ENCODE measurements at places on chromosomes 3 and 15.

DNA sequence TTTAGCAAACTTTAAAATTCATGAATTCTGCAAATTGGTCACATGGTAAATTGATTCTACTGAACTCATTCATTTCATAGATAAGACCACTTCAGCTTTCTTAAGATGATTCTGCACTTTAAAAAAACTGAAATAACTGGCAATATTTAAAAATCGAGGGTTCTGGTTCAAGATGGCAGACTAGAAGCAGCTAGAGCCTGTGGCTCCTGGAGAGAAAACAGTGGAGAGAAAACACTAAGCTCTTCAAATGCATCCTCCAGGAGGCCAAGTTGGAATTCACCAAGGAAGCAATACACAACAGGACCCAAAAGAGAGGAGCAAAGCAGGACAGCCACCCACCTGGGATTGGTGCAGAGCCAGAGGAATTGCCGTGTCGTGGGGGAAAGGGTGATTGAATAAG lies 132.1 kb downstream of the SPATA16 start:
- no peak for DNase-seq

DNA sequence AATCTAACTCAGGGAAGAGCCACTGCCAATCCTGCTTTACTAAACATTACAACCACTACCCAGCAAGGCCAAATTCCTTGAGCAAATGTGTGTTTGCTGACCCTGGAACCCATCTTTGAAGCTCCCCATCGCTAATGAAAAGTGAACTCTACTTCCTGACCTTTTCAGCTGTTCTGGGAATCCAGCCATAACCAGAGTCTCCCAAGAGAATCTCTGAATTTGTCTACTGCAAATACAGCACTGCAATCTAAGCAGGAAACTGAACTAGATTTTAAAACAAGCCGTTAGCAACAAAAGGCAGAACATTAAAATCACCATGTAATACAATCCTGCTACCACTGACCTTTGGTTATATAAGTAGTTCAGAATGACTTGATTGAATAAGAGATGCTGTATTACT lies 309.2 kb downstream of the MAGI1 start:
- peak; percentile 46 for DNase-seq

DNA sequence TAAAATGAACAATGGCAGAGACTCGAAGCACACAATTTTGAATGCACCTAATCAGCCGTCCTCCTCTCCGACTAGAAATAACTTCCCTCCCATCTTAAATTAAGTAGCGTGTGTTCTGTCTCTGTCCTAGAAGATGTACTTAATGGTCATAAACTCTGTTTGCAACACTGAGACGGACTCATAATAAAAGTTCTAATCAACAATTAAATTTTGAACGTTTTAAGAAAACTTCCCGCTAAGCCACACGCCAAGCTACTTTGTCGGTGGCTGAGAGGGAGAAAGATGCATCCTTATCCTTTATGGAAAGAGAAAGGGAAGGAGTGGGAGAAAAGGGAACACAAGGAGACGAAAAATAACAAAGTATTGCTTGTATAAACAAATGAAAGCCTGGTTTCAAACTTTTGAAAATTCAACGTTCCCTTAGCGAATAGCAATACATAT lies 989 bp downstream of the GNB4 start:
- DNase-seq, result no peak

GRCh38 chr3:105497386-105497785 lies 130.7 kb downstream of the ALCAM start:
- no peak for DNase-seq

DNA sequence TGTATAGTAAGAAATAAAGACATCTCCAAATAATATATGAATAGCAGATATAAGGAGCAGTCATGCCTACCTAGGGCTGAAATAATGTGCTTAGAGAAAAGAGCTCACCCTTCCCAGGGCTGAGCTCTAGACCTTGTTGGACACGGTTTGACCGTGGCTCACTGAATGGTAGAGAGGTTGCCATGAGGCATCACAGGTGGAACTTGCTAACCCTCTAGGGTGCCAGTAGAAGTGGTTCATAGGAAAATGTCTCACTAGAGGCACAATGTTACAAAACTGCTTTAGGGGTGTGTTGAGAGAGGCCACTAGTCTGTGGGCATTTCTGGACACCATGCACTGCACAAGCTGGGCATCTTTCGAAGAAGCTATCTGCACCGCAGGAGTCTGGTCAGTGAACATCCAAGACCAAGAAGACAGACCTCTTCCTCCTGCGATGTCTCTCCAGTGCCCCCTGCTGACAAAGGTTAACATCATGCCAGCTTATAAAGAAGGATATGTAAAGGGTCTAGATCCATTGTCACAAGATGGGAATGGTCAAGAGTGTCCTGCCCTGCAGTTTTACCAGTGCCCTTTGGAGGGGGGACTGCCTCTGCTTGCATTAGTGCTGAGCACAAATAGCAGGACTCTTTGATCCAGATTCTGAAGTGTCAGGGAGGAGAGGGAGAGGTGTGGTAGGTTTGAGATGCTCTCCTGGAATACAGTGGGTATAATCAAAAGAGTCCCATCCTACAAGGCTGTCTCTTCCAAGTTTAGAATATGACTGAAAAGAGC lies 266.8 kb downstream of the ZNF385D start:
- DNase-seq, result peak; percentile 0

DNA sequence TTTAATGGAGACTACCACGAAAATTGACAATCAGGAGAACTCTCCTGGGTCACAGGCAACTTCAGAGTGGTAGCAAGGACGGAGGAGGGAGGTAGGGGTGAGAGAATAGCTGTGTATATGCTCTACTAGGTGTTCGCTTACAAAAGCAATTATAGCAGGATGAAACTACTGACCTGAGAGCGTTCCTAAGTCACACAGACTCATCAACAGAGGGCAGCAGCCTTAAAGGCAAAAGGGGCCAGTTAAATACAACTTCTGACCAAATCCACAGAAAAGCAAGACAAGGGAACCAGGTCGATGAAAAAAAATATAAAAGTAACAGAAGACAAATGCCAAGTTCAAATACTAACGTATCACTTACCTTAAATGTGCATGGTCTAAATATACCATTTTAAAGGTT lies 894.6 kb downstream of the PLOD2 start:
- no peak for DNase-seq

DNA sequence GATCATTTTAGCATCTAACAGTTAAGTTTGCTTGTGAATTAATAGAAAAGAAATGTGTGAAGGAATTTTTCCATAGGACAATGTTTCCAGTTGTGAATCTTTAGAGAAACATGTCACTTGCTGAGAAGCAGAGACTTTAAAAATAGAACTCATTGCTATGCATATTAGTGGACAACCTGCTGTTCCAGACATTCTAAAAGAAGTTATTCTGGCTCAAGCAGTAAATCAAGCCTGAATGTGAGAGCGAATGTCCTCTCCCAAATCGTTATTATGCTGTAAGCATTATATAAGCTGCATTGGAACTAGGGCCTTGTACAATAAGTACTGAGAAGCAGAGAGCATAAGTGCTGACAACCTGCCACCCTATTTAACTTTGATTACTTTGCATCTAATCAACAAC lies 990.9 kb downstream of the PLOD2 start:
- no peak for DNase-seq

DNA sequence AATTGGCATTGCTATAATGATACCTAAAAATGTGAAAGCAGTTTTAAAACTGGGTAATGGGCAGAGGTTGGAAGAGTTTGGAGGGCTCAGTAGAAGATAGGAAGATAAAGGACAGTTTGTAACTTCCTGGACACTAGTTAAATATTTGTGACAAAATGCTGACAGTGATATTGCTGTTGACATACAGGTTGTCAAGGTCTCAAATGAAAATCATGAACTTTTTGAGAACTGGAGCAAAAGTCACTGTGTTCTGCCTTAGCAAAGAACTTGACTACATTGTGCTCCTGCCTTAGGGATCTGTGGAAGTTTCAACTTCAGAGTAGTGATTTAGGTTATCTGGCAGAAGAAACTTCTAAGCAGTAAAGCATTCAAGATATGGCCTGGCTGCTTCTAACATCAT lies 113.7 kb upstream of the CD96 start:
- no peak for DNase-seq

DNA sequence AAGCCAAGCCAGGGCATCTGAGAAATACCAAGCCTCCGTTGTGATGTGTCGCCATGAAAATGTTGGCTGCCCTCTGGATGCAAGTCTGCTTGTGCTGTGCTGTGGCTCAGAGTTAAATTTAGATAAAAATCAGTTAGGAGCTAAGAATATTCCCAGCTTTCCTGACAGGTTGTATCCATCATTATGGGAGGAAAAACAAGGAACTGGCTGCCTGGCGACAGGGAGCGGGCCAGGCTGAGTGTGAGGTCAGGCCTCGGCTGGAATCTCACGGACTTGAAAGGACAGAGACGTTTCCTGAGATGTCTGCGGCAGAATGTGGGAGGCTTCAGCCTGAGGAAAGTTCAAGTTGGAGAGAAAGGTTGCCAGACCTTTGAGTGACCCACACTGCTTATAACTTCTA lies 213.8 kb downstream of the THSD4 start:
- no peak for DNase-seq

DNA sequence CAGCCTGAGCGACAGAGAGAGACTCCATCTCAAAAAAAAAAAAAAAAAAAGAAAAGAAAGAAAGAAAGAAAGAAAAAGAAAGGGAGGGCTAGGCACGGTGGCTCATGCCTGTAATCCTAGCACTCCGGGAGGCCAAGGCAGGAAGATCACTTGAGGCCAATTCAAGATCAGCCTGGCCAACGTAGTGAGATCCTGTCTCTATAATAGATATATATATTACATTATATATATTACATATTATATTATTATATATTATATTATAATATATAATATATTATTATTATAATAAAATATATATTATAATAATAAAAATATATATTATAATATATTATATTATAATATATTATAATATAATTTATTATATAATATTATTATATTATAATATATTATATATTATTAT lies 48.9 kb downstream of the PTPN9 start:
- no peak for DNase-seq

GRCh38 chr3:46953234-46954010 lies 23.1 kb downstream of the CCDC12 start:
- DNase-seq, result no peak

DNA sequence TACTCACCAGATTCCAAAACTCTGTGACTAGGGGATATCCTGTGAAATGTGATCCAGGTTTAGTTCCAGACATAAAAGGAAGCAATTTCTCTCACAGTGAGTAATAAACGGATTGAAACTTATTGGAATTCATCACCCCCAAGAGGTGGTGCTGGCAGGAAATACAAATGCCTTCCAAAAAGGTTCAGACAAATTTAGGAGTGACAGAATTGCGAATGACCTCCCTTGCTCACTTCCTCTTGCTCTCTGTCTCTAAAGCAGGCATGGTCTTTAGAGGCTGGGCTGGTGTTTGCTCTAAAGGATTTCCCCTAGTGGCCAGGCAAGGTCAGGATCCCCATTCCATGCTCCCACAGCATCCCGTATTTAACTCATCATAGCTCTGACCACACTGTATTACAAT lies 449.4 kb upstream of the PPP2R3A start:
- DNase-seq, result no peak

- DNase-seq, result no peak
Observed at GRCh38 chr15:48202068-48202467, 4.0 kb upstream of the SLC12A1 start.

- no peak for DNase-seq
Observed at GRCh38 chr3:186986406-186986805, 56.1 kb downstream of the ST6GAL1 start.

GRCh38 chr3:141690431-141691072 lies 47.5 kb upstream of the RNF7 start:
- no peak for DNase-seq

- DNase-seq, result no peak
Observed at GRCh38 chr15:31329640-31330010, 3.0 kb downstream of the KLF13 start.

- DNase-seq, result no peak
Observed at GRCh38 chr15:35705884-35706585, 160.1 kb upstream of the DPH6 start.

- no peak for DNase-seq
Observed at GRCh38 chr3:113275258-113275556, 63.9 kb downstream of the BOC start.

- DNase-seq, result no peak
Observed at GRCh38 chr3:150736316-150736719, 26.7 kb downstream of the SIAH2 start.

DNA sequence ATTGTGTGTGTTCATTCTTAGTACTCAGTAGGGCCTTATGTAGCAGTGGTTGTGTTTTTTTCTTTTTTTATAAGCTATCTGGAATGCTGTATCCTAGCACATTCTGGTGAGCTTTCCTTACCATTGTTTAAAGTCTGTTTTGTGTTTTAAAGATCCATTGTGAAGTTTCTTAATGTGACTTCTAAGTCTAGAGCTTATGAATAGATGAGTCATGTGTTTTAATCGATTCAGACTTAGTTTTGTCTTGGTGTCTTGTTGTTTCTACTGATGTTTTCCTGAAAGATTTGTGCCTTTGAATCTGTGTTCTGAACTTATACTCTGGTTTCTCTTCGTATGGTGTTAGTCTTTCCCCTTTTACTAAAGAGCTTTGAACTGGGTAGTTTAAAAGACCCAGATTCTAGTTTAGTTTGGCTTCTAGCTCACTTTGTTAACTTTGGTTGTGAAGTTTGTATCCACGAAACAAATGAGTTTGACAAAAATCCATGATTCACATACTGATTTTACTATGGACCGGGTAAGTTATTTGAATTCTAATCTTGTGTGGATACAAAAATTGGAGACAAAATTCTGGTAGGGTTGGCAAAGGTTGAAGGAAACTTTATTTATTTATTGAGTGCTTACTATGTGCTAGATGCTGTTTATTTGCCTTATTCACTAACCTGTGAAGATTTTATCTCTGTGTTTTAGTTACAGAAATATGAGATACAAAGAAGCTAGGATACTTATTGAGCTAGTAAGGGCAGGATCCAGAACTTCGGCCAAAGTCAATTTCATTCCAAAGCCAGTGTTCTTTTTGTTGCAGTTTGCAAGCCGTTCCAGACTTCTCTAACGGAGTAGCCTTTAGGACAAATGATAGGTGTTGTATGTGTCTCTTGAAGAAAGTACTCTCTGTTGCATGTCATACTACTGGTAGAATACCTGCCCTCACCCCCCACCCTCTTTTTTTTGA lies 24.8 kb downstream of the AKAP13 start:
- DNase-seq, result no peak

Measured in NCI-H1092 treated with DMSO at 0.1 percent for 48 hours (cell line).